NCI-H82 (cell line): ENCODE measurements at places on chromosomes 2 and 18.
A peak's percentile ranks its signal among the peaks of the same experiment; 100 is the strongest.

DNA sequence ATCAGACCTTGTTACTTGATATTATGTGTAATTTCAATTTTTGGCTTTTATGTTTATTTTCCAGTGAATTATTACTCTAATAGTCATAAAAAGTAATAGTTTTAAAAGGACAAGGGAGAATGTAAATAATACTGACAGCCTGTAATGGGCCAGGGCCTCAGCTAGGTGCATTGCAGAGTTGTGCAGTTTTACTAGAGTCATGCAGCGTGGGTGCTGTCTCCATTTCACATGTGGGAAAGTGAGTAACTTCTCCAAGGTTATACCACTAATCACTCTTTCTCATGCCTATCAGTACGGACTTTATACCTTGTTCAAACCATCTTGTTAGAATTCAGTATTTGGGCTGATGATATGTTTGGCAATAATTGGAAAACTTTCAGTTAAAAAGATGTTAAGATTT is 73.3 kb downstream of the UGGT1 start:
- DNase-seq, result no peak

GRCh38 chr2:75403991-75404428 is 156.7 kb downstream of the EVA1A start:
- DNase-seq, result peak; percentile 73

DNA sequence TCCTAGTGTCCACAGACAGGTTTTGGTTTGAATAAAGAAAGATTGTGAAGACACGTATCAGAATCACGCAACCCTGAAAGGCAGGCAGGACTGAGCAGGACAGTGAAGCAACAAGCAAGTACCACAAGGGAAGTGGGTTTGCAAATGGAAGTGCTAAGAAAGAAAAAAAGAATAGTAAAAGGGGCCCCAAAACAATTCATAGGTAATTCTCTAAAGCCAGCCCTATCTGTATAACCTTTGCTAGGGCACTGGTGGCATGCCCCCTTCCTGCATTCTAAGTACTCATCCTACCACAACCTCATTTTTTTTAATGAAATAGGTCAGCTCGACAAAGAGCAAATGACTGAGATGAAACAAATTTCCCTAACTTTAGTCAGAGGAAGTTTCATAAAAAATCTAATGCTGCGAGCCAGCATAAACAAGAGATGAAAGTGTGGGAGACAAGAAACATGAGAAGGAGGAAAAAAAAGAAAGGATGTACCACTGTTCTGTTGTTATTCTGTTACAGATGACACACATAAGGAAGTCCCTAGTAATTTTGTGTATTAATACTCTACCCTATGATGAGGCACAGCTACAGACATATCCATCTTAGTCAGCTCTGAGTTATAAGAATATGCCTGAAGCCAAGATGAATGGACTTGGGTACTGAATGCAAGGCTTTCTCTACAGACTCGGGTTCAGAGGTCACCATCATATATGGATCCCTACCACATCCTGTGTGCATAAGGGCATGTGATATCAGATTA is 32.2 kb downstream of the IKZF2 start:
- DNase-seq, result no peak

GRCh38 chr2:55759271-55759921 is 65.8 kb upstream of the PNPT1 start:
- DNase-seq, result no peak
